Left ventricle myocardium superior (tissue), 1 donor: ENCODE measurements at places on chromosomes 16 and 17. TPM values are rescaled to one million over a fixed set of nuclear protein-coding genes. Genes with fewer than 3 reads are reported as not detected.

Gene ZNF75A
- 21.1 TPM for total RNA-seq

Gene TMUB2
- 23.6 TPM for total RNA-seq

Gene SERPINF2
- total RNA-seq, result 1.4 TPM

Gene GAST
- not detected for total RNA-seq

Gene RNF40
- 49.3 TPM for total RNA-seq

Gene ARL17A
- 10.8 TPM for total RNA-seq

Gene KRTAP4-4
- total RNA-seq, result not detected

Gene TBC1D26
- not detected for total RNA-seq

Gene HOXB7
- total RNA-seq, result 0.30 TPM

Gene CNGB1
- total RNA-seq, result not detected
